ENCODE measurements at places on chromosomes 7 and 10.

DNA sequence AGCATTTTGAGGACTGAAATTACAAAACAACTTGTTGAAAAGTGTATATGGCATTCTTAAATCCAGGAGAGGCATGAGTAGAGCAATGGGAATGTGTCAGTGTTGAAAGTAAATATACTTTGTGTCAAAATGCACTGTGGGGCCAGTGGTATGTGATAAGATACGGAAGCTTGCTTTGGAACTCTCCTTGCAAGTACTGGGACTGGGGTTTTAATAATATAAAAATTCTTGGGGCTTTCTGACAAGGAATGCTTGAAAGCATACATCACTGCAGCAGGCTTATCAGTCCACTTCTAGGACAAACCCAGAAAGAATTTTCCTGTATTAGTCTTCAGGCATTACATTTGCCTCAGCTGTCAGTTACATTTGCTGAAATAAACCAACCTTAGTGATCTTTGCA, 472.8 kb upstream of the FZD8 start:
- no peak for DNase-seq

- DNase-seq: no peak
These were observed 339.0 kb downstream of the RNLS start for GRCh38 chr10:88243836-88244730.

GRCh38 chr7:151249034-151249731, 689 bp upstream of the SMARCD3 start:
- no peak for DNase-seq

DNA sequence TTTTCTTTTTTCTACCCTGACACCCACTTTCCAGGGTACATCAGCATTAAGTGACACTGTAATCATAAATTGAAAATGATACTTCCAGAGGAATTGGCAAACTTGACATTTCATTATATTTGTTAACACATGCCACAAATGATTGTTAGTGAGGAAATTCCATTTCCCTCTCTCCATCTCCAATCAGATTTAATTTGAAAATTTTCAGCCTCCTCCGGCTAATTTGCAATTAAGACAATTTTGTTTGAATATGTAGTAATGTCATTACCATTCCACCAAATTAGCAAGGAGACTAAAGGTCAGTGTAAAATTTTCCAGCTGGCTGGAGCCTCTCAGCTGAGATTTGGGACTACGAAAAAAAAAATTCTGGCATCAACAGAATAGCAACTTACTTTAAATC, 242.7 kb downstream of the FOXP2 start:
- DNase-seq: no peak

- DNase-seq: no peak
These were observed 21.6 kb upstream of the PDSS1 start for GRCh38 chr10:26675873-26676257.

DNA sequence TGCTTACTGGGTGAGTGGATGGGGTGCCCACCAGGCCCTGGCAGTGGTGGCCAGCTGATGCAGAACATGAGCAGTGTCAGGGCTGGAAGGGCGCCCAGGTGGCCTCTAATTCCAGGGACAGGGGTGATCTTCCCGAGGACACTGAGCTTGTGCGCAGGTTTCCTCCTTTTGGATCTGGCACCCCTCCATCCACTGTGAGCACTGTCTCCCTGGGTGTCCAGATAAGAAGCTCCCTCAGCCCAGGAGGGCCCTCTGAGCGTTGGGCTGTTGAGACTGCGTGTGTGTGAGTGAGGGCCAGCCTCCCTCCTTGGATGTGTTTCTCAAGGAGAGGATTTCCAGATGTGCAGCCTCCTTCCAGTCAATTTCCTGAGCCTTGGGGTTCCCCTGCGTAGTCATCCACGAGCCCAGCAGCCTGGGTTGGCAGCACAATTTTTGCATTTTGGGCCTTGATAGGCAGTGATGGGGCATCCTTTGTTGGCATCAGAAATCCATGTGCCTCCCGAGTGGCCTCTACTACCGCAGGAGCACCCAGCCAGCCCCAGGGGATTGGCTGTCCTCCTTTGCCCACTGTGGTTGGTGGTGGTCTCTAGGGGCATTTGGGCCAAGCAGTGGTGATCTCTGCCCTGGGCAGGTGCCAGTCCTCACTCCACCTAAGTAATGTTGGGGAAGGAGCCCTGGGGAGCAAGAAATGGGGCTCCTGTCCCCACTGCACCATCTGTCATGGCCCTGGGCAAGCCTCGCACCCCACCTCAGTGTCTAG, 20.9 kb upstream of the BTBD16 start:
- DNase-seq: no peak

GRCh38 chr10:48445932-48446331, 139.5 kb downstream of the MAPK8 start:
- no peak for DNase-seq

- DNase-seq: no peak
These were observed 115.7 kb downstream of the KIAA1217 start for GRCh38 chr10:24324651-24325050.

GRCh38 chr7:23117841-23118240, 12.3 kb downstream of the KLHL7 start:
- no peak for DNase-seq

- DNase-seq: no peak
These were observed 79.5 kb upstream of the SEMA3A start for GRCh38 chr7:84274029-84274638.

Measured in stimulated activated CD4-positive, alpha-beta T cell treated with anti-CD3 and anti-CD28 coated beads, Interleukin-1b, Interleukin-23, amount 100 ng/mL, for 48 hours (primary cell).